Motor neuron (in vitro differentiated cells): ENCODE measurements at places on chromosomes 12 and 14. TPM values are rescaled to one million over a fixed set of nuclear protein-coding genes. Genes with fewer than 3 reads are reported as not detected.
A peak's percentile ranks its signal among the peaks of the same experiment; 100 is the strongest.

GRCh38 chr12:112546996-112547395 is 128.2 kb downstream of the PTPN11 start:
- no peak for ATAC-seq

DNA sequence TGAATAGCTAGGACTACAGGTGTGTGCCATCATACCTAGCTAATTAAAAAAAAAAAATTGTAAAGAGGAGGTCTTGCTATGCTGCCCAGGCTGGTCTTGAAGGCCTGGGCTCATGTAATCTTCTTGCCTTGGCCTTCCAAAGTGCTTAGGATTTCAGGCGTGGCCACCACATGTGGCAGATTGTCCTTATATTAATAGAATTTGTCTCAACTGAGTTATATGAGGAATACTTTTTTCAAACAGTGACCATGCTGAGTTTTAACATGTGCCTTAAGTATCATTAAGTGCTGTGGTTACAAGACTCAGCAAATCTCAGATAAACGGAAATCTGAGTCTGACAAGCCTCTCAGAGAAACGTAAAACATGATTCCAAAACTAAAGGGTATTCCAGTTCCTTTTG is 83.2 kb upstream of the FERMT2 start:
- no peak for ATAC-seq

- ATAC-seq, result peak; percentile 82
Measured at GRCh38 chr12:24360907-24361306, 411.4 kb upstream of the SOX5 start.

DNA sequence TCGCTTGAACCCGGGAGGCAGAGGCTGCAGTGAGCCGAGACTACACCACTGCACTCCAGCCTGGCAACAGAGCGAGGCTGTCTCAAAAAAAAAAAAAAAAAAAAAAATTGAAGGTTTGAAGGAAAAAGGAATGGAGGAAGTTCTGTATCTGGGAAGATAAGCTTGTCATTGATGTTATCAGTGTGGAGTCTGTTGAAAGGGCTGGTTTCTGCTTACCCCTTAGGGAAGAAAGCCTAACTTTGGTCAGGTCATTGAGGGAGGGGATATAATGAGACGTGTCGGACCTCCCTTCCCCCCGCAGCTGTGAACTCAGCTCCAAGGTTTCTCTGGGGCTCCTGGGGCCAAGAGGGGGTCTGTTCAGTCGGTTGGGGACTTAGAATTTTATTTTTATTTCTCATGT is 16.4 kb downstream of the DAO start:
- ATAC-seq, result no peak

DNA sequence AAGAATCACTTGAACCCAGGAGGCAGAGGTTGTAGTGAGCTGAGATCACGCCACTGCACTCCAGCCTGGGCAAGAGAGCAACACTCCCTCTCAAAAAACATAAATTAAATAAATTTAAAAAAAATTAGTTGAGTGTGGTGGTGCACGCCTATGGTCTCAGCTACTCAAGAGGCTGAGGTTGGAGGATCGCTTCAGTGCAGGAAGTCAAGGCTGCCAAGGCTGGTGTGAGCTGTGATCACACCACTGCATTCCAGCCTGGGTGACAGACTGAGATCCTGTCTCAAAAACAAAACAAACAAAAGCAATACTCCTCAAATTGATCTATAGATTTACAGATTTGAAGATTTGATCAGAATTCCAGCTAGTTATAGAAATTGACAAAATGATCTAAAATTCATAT is 92.7 kb upstream of the RESF1 start:
- no peak for ATAC-seq

GRCh38 chr14:68791078-68791901 is 1.6 kb downstream of the ZFP36L1 start:
- ATAC-seq, result no peak

Gene CMKLR1
- 12.6 and 13.0 TPM in 2 replicates for total RNA-seq

DNA sequence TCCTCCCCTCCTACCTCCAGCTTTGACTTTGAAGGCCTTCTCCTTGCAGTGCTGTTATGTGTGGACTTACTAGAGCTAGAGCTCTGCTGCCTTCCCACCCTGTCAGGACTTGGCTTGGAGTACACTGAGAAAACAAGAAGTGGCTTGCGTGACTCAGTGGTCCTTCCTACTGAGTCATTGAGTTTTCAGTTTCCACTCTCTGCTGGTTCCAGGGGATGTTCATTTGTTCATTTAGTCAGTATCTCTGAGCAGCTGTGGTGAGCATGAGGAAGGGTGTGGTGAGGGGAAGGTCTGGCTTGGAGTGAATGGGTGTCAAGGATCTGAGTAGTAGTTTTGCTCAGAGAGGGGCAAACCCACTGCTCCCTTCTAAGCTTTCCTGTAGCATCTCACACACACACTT is 17.2 kb upstream of the ELK3 start:
- ATAC-seq, result no peak

DNA sequence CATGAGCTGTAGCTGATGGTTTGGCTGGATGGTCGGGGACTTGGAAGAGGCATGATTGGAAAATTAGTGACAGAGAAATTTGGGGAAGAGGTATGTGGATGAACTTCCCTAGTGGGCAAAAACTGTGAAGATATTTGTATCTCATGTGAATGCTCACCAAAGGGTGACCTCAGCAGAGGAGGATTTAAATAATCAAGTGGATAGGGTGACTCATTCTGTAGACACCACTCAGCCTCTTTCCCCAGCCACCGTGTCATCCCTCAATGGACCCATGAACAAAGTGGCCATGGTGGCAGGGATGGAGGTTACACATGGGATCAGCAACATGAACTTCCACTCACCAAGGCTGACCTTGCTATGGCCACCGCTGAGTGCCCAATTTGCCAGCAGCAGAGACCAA is 60.8 kb upstream of the KRAS start:
- no peak for ATAC-seq

Gene WNT1
- total RNA-seq, result not detected in 2 replicates

Gene TNS2
- total RNA-seq, result 6.3 and 7.5 TPM in 2 replicates

DNA sequence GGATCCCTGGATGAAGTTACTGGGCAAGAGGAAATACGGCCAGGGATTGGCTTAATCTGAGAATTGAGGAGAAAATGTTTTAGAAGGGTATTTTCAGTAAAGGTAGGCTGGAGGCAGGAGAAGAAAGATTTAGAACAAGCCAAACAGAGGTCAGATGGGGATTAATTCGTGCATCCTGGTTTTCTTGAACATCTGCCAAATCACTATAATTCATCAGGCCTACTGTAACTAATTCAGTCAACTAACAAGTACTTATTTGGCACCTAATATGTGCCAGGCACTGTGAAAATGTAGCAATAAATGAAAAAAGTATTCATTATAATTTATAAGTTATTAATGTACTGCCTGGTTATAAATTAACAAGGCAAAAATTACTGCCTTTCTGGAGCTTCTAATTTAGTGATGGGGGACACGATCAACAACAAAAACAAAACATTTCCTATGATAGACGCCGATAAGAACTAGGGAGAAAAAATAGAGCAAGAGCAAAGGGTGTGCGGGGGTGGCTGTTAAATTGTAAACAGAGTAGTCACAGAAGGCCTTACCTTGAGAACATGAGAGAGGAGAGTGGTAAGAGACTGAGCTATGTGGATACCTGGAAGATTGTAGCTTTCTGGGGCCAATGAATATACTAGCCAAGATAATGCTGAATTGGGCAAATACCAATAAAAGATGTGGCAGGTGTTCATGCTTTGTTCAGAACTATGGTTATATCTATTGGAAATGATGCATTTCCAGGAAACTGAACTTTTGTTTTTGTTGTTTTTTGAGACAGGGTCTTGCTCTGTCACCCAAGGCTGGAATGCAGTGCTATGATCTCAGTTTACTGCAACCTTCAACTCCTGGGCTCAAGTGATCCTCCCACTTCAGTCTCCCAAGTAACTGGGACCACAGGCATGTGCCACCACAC is 34.0 kb downstream of the DUSP16 start:
- ATAC-seq, result no peak

Gene RGS6
- 0.15 and 0.42 TPM in 2 replicates for total RNA-seq

GRCh38 chr12:127165567-127166392 is 1101.2 kb upstream of the TMEM132C start:
- no peak for ATAC-seq

- no peak for ATAC-seq
Measured at GRCh38 chr14:74482571-74482970, 10.5 kb downstream of the NPC2 start.

DNA sequence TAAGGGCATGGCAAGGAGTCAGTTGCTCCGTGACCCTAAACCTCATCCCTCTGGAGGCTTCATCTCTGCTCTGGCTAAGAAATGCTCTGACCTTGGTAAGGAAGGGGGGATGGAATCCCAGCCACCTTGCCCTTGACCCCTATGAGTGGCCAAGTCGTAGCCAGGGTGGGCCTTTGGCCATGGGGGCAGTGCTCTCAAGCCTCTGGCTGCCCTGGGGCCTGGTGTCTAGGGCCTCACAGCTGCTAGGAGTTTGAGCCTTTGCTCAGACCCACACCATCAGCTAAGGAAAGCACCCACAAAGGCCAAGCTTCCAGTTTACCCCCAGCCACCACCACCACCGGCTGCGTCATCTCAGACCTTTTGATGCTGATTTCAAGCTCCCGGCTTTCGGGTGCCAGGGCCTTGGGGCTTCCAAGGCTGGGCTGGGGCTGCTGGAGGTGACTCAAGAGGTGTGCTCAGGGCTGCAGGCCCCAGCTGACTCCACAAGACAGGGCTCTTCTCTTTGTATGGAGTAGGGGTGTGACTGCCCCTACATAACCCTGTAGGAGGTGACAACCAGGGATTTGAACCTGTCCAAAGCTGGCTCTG is 3.7 kb downstream of the ASB2 start:
- no peak for ATAC-seq

Gene SRRM4
- 0.11 and 0.15 TPM in 2 replicates for total RNA-seq

GRCh38 chr12:53862831-53863230 is 75.8 kb upstream of the HOXC13 start:
- ATAC-seq, result no peak

DNA sequence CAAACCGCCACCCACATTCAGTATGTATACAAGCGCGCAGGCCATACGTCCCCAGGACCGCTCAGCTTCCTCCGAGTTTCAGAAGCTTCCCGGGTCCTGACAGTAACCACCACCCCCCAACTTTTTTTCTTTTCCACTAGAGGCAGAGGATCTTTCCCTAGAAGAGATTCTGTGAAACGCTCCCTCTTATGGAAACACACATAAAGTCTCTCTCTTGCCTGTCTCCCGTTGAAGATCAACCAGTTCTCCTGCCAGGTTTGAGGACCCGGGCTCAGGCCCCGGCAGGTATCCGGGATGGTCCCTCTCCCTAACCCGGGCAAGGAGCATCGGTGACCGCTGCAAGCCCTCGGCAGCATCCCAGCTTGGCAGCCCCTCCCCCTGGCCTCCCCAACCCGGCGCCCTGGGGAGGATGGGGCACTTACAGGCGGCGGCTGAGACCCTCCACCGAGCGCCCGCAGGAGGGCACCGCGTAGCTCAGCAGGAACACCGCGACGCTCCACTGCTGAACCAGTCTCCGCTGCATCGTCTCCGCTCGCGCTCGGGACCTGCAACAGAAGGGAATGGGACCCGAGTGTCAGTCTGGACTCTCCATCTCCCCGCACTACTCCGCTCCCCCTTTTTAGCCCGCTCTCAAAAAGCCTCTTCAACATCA is 3.4 kb downstream of the PTHLH start:
- ATAC-seq, result peak; percentile 53

Gene OR6C70
- 0.33 TPM in 1 of 2 replicates, not detected in the other for total RNA-seq

DNA sequence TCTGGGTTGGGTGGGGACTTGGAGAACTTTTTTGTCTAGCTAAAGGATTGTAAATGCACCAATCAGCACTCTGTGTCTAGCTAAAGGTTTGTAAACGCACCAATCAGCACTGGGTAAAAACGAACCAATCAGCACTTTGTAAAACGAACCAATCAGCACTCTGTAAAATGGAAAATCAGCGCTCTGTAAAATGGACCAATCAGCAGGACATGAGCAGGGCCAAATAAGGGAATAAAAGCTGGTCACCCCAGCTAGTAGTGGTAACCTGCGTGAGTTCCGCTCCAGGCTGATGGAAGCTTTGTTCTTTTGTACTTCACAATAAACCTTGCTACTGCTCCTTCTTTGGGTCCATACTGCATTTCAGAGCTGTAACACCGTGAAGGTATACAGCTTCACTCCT is 1.7 kb upstream of the ACOT2 start:
- no peak for ATAC-seq

DNA sequence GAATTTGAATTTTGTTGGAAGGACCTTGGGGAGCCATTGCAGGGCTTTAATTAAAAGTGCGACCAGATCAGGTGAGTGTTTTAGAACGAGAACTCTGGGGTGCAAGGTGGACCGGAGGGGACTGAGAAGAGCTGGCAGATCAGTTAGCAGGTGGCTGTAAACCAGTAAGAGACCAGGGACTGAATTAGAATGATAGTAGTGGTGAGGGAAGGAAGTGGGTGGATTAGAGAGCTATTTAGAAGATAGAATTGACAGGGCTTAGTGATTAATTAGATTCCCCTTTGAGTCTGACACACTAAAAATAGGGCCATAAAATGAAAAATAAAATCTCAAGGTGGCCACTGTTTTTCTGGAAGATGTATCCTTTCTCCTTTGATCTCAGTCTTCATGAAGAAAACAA is 44.8 kb downstream of the PLXNC1 start:
- ATAC-seq, result no peak

GRCh38 chr12:7542813-7543212 is 39.2 kb upstream of the CD163 start:
- no peak for ATAC-seq

Gene GPR137C
- total RNA-seq, result 10.1 and 11.1 TPM in 2 replicates

Gene PMCH
- not detected in 2 replicates for total RNA-seq

- ATAC-seq, result no peak
Measured at GRCh38 chr14:75715926-75716780, 55.1 kb downstream of the TTLL5 start.

- no peak for ATAC-seq
Measured at GRCh38 chr14:48536318-48536717, 860.9 kb upstream of the MDGA2 start.

Gene RIPK3
- 1.3 and 1.8 TPM in 2 replicates for total RNA-seq

- ATAC-seq, result no peak
Measured at GRCh38 chr12:104649217-104649824, 192.6 kb downstream of the CHST11 start.

- ATAC-seq, result no peak
Measured at GRCh38 chr12:6960593-6961277, 9.6 kb downstream of the PTPN6 start.
